Activated naive CD4-positive, alpha-beta T cell treated with anti-CD3 and anti-CD28 coated beads, Interleukin-2, amount 50 U/mL, for 16 hours (primary cell): ENCODE measurements at places on chromosomes 1 and 21.

- no peak for DNase-seq
Measured at GRCh38 chr1:115237507-115237906, 100.5 kb downstream of the NGF start.

- no peak for DNase-seq
Measured at GRCh38 chr1:49187056-49187455, 410.4 kb upstream of the BEND5 start.

- no peak for DNase-seq
Measured at GRCh38 chr1:151547119-151547899, 7.2 kb downstream of the TUFT1 start.

DNA sequence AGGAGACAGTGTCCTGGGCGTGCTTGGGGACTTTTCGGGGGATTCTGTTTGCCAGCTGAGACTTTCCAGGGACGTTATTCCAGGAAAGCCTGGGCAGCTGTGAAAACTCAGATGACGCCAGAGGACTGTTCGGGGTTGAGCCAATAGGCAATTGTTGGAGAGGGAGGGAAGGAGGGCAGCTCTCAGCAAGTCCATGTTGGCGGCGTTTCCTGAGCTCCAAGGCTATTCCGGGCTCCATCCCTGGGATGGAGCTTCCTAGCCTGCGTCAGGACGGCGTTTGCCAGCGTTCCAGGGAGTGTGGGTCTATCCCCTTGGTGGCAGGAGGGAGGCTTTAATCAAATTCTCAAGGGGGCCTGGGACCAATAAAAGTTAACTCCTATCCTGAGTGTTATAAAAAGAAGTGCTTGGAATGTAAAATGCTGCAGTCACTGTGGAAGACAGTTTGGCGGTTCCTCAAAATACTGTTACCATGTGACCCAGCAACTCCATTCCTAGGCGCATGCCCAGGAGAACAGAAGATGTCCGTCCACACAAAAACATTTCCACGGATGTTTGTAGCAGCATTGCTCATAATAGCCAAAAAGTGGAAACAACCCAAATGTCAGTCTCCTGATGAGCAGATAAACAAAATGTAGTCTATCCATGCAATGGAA is 15.2 kb downstream of the SLC27A3 start:
- no peak for DNase-seq

- DNase-seq: peak; percentile 71
Measured at GRCh38 chr21:42062236-42063022, 8.7 kb upstream of the UMODL1 start.

- DNase-seq: no peak
Measured at GRCh38 chr1:78688697-78689096, 39.1 kb downstream of the IFI44 start.

DNA sequence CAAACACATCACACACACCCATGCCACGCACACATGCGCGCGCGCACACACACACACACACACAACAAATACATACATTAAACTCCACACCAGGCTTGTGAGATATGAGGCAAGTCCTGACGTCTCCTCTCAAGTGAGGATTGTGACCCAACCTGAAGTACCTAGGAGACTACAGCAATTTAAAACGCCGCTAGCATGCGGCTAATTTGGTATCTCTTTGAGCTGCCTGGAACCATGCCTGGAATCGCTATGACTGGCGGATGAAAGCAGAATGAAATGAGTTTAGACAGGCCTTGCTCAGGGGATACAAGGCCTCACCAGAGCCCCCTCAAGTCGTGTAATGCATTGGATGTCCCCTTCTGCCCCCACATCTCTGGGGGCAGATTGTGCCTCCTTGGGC is 1.6 kb upstream of the RAB7B start:
- DNase-seq: no peak

DNA sequence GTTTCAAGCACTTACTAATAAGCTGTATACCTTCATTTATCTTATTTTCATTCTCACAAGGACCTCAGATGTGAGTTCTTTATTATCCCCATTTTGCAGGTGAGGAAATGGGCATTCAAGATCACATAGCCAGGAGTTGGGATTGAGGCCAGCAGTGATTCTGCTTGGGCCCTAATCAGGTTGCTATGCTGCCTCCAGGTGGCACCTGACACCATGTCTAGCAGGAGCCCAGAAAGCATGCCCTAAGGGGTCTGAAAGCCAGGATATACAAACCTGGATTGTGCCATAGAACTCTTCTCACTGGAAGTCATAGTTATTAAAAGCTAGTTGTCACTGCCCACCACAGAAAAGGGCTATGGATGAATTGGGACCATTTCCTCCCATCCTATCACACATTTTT is 61.1 kb downstream of the FYB2 start:
- no peak for DNase-seq

DNA sequence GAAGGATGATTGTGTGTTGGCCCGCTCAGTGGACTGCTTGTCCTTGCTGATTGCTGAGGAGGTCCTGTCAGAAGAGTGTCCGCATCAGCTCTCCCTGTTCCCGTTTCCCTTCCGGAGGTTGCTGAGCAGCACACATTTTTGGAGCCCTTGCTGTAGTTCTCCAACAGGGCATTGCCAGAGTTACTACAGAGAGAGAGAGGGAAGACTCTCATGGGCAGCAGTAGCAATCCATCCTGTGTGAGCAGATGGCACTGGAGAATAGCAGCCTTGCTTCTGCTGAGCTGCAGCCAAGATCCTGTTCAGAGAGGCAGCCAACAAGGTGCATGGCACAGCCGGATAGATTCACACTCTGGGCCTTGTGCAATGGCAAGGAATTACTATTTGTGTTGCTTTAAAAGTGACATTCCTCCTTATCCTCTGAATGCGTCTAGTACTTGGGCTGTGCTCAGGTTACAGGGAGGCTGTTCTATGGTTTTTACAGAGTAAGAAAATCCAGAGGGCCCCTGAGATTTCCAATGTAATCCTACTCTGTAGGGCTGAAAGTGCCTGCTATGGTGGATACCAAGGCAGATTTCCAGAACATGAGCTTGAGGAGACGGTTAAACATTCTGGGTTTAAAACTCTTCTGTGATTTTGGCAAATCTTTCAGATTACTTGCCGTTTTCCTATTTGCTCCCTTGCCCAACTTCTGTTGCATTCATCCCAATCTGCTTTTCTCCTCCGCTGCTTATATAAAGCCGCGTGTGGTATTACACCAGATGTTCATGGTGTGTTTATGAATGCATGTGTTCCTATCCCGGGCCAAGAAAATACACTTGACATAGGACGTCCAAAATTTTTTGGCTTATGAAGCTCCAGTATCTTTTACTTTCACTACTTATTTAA is 27.4 kb downstream of the AK4 start:
- no peak for DNase-seq

DNA sequence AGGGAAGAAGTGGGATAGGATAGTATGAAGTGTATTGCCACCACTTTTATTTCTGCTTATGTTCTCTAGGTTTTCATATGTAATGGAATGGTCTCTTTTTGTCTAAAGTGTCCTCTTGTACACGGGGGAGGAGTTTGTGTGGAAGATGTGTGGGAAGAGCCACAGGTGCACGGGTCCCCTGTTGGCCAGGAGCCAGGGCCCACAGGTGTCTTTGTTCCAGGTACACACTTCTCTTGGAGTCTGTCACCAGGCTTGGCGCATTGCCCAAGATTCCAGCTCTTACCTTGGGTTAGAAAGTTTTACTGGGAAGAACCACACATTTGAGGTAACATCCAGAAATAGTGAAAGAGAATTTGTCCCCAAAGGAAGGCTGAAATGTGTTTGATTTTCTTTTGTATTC is 10.5 kb downstream of the TENT5C start:
- no peak for DNase-seq

DNA sequence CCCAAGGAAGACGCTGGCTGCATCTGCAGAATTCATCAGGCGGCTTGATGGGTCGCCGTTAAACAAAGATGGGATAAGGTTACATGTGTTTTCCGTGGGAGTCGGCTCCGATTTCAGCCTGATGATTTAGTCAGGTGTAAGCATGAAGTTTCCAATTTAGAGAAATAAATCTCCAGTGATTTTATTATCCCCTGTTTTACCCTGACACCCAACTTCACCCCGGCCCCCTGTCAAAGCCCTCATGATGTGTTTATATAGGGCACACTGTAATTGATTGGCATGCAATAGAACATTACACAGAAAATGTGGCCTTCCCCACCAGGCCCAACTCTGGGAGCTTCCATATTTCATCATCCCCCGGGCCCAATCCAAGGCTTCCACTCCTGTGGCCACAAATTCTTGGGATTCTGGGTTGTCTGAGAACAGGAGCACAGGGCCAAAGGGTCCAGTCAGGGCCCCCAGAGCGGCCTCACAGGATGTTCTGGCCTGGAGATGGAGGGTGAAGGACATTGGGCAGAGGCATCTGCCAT is 72.5 kb downstream of the FOXD2 start:
- no peak for DNase-seq

GRCh38 chr1:109388884-109389637 is 8.7 kb downstream of the SORT1 start:
- no peak for DNase-seq

DNA sequence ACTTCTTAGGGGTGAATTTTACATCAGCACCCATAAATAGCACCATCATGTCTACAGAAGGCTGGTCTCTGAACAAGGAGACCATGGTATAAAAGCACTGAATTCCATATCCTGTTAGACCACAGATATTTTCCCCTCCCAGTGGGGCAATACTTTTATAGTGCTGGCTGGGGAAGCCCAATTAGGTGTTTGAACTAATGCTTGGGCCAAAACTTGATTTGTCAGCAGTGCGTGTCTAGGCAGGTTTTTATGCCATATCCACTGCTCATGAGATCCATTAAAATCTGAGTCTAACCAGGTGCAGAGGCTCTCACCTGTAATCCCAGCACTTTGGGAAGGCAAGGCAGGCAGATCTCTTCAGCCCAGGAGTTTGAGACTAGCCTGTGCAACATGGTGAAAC is 623.0 kb downstream of the NPHP4 start:
- DNase-seq: no peak

DNA sequence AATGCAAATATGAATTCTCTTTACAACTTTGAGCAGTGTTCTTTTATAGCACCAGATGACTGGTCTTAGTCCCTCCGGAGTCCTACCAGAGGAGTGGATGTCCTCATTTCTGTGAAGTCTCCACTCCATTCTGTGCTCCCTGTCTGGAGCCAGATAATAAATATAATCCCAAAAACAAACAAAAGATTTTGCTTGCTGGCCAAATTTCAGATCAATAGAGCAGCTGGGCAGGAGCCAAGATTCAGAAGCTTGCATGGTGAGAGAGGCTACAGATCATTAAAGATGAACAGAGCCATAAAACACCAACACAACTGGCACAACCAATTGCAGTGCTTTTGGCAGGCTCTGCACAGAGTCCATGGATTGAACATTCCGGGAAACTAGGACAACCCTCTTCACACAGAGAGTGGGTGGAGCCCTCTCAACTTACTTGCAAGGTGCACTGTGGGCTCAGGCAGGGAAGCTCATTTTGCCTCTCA is 231.5 kb upstream of the SNX7 start:
- no peak for DNase-seq

DNA sequence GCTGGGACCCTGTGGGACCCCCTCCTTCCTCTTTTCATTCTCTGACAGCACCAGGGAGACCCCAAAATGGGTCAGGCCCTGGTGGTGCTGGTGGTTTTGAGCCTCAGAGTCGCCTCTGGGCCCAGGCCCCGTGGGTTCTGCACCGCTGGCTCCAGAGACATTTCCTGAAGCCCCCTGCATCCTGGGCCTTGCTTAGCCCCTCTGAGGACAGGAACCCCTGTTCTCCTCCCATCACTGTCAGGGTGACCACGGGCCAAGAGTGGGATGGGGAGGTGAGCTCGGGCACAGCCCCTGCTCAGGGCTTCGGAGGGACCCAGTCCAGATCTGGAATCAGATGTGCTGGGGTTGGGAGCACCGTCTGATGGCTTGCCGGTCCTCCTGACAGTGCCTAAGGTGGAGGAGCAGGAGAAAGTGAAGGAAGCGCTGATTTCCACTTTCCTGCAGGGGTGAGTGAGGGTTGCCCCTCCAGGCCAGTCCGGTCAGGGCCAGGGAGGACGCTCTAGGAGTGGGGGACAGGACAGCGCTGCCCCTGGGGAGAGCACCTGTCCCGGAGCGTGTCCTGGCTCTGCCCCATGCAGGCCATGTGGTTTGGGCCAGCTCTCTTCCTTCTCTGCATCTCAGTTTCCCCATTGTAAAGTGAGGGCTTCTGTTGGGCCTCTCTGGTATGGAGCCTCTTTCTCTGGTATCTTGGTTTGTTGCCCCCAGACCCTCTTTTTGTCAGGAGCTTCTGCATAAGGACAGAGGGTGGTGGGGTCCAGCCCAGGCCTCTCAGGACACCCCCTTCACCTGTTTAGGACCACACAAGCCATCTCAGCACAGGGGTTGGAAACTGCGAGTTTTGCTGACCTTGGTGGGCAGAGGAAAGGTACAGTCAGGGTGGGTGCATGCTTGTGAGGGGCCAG is 71.0 kb downstream of the TRIM11 start:
- DNase-seq: no peak

DNA sequence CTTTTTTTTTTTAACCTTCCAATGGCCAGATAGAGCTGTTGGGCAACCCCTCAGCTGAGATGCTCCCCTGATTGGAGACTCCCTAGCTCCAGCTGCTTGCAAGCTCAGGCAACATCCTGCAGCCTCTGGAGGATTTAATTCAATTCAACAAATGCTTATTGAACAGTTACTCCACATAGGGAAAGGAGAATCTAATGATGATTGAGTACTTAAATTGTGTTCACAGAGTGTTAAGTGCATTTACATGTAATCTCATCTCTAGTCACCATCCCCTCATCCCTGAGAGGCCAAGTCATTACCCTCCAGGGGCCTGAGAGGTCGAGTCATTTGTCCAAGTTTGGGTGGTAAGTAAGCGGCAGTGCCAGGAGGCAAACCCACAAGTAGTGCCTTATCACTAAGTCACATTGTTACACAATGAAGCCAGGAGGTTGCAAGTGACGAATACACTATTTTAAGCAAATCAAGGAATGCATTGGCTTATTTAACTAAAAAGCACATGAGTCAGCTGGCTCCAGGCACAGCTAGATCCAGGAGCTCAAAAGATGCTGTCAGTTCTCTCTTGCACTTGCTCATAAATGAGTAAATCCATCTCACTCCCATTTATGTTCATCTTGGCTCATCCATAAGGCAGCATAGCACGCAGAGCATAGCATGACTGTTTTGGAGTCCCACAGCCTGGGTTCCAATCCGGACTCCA is 64.3 kb downstream of the OPTC start:
- no peak for DNase-seq

GRCh38 chr1:16215882-16216753 is 3.7 kb upstream of the ARHGEF19 start:
- DNase-seq: peak; percentile 58

- DNase-seq: no peak
Measured at GRCh38 chr1:173161510-173162221, 45.5 kb downstream of the TNFSF4 start.

DNA sequence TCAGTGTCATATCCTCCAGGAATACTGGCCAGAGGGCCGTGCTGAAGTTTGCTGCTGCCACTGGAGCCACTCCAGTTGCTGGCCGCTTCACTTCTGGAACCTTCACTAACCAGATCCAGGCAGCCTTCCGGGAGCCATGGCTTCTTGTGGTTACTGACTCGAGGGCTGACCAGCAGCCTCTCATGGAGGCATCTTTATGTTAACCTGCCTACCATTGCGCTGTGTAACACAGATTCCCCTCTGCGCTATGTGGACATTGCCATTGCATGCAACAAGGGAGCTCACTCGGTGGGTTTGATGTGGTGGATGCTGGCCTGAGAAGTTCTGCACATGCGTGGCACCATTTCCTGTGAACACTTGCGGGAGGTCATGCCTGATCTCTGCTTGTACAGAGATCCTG is 24.8 kb downstream of the MTR start:
- no peak for DNase-seq

GRCh38 chr1:96579636-96580035 is 141.9 kb upstream of the PTBP2 start:
- DNase-seq: no peak
